ENCODE measurements at places on chromosomes 6 and 20.

DNA sequence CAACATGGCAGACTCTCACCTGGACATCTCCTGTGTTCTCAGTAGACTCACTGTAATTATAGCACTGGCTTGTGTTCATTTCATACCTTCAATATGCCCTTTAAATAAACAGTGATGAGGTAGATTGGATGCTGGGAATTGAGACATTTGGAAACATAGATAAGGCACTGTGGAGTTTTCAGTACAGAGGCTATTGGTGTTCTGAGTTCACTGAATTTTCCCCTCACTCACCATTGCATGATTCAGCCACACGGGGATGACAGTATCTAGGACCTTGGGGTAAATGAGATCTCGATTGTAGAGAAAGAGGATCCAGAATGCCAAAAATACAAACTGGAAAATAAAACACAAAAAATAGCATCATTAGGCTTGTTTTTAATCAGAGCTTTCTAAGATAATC is 12.6 kb downstream of the ADTRP start:
- no peak for DNase-seq

GRCh38 chr6:159919011-159919511 is 28.3 kb downstream of the MAS1 start:
- DNase-seq, result no peak

DNA sequence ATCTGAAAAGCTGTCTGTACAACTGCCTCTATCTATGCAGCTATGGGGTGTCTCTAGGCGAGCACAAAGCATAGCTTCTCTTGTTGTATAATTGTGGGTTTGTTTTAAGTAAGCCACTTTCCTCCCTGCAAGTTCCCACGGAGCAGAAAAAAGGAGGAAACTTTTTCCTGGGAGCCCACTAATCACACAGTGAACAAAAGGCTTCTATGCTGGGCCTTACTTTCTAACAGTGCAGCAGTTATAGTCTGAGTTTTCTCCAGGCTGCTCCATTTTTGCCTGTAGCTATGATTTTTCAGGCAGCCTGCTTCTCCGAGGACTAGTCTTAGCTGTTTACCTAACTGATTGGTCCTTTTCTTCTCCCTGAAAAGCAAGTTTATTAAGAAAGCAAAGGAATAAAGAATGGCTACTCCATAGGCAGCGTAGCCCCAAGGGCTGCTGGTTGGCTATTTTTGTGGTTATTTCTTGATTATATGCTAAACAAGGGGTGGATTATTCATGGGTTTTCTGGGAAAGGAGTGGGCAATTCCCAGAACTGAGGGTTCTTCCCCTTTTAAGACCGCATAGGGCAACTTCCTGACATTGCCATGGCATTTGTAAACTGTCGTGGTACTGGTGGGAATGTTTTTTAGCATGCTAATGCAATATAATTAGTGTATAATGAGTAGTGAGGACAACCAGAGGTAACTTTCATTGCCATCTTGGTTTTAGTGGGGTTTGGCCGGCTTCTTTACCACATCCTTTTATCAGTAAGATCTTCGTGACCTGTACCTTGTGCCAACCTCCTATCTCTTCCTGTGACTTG is 84.3 kb downstream of the OPRM1 start:
- no peak for DNase-seq

DNA sequence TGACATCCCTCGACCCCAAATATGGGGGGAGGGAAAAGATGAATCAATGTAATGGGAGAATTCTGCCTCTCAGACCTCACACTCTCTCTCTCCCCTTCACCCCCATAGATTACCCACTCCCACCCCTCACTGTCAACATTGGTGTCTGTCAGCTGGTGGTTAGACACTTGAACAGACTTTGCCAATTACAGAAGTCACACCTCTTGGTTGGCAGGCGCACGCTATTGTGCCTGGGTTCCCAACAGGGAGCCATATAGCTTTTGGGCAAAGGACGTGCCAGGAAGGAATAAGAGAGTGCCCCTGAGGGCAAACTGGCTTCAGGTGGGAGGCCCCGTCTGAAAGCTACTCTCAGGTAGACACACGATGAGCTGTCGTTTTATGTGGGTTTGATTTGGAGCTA is 54.1 kb upstream of the FYN start:
- DNase-seq, result no peak

DNA sequence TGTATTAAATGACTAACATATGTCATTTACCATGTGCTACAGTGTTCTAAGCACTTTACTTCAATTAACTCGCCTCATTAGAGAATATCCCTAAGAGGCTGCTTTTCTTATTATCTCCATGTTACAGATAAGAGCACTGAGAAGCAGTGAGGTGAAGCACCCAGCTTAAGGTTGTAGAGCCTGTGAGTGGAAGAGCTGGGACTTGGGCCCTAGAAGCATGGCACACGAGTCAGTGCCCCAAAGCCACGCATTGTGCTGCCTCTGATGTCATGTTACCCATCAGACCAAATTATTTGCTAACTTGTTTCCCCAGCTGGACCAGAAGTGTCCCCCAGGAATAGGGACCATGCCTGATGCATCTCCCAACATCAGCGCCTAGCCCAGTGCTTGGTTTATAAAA is 34.1 kb downstream of the POFUT1 start:
- DNase-seq, result no peak

GRCh38 chr6:33613795-33614168 is 7.3 kb upstream of the ITPR3 start:
- peak; percentile 86 for DNase-seq

- peak; percentile 71 for DNase-seq
Observed at GRCh38 chr6:106724848-106725247, 95.5 kb downstream of the QRSL1 start.

- DNase-seq, result no peak
Observed at GRCh38 chr6:56759521-56759920, 116.8 kb upstream of the DST start.
